SIG-M5 (cell line): ENCODE measurements at places on chromosomes 3 and 15.

- no peak for DNase-seq
Measured at GRCh38 chr3:36542186-36542585, 161.9 kb downstream of the STAC start.

- no peak for DNase-seq
Measured at GRCh38 chr3:129942296-129942695, 32.2 kb upstream of the TRH start.

- no peak for DNase-seq
Measured at GRCh38 chr3:158936530-158937113, 134.8 kb downstream of the MFSD1 start.

GRCh38 chr3:31942446-31942845 is 38.6 kb downstream of the OSBPL10 start:
- no peak for DNase-seq

- DNase-seq: no peak
Measured at GRCh38 chr15:41789662-41790061, 15.4 kb downstream of the MAPKBP1 start.

- DNase-seq: no peak
Measured at GRCh38 chr3:194434503-194434902, 35.4 kb upstream of the GP5 start.

- no peak for DNase-seq
Measured at GRCh38 chr15:96102631-96103030, 227.9 kb upstream of the NR2F2 start.

DNA sequence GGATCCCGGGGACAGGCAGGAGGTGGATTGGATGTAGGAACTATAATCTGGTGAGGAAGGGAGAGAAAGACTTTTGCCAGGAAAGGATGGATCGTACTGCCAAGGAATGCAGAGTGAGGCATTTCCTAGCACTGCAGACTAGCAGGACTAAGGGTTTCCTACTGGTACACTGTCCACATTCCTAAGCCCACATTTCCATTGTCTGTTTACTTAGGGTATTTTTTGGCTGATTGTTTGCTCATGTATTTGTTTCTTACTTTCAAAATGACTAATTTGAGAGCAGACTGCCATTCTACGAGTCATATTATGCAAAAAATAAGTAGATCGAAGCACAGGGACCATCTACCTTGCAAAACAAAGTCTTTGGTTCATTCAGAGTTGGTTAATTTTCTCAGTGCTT is 1029.5 kb upstream of the NR2F2 start:
- DNase-seq: no peak

DNA sequence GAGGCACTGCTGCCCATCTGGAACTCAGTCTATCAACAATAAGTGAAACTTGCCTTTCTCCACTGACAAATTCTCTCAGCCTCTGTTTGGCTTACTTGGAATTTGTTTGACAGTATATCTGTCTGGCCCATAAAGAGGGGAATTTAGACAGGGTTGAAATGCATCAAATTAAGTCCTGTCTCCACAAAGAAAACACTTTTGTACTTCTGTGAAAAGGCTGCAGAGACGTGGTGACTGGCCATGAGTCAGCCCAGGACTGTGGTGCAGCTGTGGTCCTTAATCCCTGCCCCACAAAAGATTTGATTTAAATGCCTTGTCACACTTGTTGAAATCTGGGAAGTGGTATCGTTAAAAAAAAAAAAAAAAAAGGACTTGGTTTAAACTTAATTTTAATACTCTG is 47.5 kb downstream of the RYR3 start:
- no peak for DNase-seq

- DNase-seq: no peak
Measured at GRCh38 chr15:26767169-26767670, 5.6 kb downstream of the GABRB3 start.

DNA sequence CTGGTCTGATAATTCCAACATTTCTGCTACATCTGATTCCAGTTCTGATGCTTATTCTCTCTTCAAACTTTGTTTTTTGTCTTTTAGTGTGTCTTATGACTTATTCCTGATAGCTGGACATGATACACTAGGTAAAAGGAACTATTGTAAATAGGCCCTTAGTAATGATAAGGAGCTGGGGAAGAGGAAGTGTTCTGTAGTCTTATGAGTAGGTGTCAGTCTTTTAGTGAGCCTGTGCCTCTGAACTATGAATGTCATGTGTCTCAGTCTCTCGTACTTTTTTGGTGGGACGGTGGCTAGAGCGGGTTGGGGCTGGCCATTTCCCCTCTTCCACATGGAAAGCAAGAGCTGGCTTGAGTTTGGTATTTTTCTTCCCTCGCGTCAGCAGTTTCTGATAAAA is 41.2 kb downstream of the PCCB start:
- no peak for DNase-seq

DNA sequence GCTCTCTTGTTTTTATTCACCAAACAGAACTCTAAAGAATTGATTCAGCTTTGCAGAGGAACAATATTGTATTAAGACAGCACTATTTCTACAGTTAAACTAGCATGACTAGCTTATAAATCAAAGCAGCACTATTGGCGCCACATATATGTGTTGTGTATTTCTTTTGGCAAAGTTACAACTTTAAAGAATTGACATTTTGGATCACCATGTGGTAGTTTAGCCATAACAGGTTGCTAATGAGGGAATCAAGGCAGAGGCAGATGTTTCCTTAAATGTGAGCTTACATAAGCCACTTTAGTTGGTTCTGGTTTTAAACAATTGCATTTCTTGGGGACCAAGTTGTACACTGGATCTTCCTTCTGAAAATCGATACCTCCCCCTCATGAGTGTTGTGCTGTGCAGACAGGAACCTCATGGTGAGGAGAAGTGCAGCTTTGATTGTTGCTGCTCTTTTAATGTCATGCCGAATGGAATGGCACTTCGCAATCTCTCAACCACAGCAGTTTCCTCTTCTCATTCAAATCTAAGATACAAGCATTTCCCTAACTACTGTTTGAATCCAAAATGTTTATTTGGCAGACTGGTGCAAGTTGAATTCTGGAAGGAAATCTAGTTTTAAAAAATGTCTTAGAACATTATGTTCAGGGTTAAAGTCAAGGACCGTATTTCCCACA is 151.2 kb downstream of the MYRIP start:
- no peak for DNase-seq

DNA sequence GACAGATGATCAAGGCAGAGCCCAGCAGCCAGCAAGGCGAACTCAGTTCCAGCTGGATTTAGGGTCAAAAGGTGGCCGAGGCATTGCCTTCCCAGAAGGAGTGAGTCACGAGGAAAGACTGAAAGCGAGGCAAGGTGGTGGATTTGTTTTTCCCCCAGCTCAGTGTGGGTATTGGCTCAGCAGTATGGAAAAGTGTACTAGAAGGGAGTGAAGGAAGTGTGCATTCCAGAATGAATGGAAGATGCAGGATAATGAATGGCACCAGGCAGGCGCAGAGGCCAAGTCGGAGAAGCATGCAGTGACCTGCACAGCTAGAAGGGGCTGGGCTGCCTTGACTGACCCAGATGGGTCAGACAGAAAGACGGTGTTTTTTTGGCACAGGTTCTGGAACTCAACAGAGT is 46.3 kb downstream of the FOXP1 start:
- DNase-seq: no peak

GRCh38 chr3:30004481-30004880 is 601.9 kb upstream of the TGFBR2 start:
- DNase-seq: no peak

DNA sequence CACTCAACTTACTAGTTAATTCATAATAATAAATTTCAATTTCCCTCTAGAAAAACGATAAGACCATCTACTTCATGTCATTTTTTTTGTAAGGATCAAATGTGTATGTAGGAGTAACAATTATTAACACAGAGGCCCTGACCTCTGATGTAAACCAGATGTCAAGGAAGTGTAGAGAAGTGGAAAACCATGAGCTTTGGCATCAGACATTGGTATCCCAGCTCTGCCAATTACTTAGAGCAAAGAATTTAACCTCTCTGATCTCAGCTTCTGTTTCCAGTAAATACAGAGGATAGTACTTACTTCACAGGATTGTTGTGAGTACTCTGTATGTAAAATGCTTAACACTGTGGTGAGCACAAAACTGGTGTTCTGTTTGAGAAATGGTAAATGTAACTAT is 17.5 kb downstream of the AQR start:
- no peak for DNase-seq

DNA sequence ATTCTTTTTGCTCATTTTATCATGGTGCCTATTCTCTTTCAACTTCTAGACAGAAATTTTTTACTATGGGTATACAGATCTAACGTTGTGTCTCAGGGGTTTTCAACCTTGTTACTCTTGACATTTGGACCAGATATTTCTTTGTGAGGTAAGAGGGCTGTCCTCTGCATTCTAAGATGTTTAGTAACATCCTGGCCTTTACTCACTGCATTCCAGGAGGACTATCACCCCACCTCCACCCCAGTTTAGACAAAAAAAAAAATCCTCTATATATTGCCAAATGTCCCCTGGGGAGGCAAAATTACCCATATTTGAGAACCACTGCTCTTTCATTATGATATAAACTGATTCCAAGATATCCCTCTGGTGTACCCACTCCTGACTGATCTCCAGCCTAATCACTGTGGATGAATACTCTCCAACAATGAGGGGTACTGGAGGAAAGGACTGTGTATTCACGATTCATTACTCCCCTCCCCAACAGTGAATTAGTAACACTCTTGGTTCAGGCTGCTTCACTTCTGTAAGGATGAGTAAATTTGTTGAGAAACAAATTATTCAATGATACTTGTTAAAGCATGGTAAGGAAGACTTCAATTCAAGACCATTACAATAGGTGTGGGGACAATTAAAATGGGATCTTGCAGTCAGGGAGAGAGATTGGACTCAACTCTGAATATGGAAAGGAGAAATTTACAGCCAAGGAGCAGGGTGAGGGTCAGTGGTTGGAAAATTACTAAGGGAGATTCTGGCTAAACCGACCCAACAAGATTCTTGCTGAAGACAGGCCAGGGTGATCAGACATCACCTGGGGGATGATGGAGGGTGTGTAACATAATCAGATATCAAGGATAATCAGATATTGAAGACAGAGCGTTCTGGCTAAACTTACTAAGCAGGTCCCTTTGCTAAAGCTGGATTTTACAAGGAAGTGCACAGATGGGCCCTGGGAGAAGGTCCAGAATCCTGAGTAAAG is 123.8 kb upstream of the DAZL start:
- DNase-seq: no peak

- no peak for DNase-seq
Measured at GRCh38 chr3:184380627-184381260, 890 bp downstream of the CHRD start.

- DNase-seq: no peak
Measured at GRCh38 chr3:123013876-123014275, 13.7 kb downstream of the SEMA5B start.

- DNase-seq: no peak
Measured at GRCh38 chr3:13074006-13074375, 762 bp upstream of the IQSEC1 start.

- no peak for DNase-seq
Measured at GRCh38 chr15:90647326-90647725, 69.8 kb upstream of the BLM start.

GRCh38 chr3:102038477-102039142 is 189.3 kb downstream of the NFKBIZ start:
- peak; percentile 5 for DNase-seq

GRCh38 chr3:52136513-52136912 is 17.7 kb downstream of the POC1A start:
- no peak for DNase-seq

- DNase-seq: no peak
Measured at GRCh38 chr3:50146316-50146901, 8.7 kb upstream of the SEMA3F start.

- no peak for DNase-seq
Measured at GRCh38 chr3:16893618-16894200, 9.0 kb downstream of the PLCL2 start.

- DNase-seq: no peak
Measured at GRCh38 chr3:56012721-56013120, 455.5 kb downstream of the ERC2 start.

DNA sequence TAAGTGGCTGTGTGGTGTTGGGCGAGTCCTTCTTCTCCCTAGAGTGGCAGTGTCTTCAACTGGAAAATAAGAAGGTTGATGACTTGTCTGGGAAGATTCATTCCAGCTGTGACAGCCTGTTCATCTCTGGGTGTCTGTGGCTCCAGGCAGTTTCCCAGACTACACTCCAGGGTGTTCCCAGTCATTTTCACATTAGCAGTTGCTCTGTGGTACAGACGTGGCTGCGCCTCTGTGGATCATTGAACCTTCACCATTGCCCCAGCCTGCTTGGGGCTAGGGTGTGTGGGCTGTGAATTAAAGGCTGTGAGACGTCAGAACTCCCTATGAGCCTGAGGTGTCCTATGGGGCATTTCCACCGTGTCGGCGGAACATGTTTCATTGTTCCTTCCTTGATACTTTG is 239.6 kb upstream of the NR2E3 start:
- DNase-seq: no peak

- DNase-seq: no peak
Measured at GRCh38 chr3:127747066-127747465, 74.3 kb downstream of the ABTB1 start.

DNA sequence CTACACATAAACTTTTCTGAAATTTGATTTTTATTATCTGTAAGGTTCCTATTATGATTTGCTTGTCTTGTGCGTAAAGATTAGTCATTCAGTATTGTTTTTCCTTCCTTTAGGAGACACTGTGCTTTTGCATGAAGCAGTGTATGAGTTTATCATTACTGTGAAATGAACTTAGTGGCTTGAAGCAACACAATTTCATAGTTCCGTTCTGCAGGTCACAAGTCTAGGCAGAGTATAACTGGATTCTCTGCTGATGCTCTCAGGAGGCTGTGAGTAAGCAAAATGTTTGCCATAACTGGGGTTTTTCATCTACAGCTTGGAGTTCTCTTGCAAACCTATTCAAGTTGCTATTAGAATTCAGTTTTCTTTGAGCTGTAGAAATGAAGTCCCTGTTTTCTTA is 1136.1 kb downstream of the OTOL1 start:
- no peak for DNase-seq

- no peak for DNase-seq
Measured at GRCh38 chr3:156834962-156835535, 8.9 kb downstream of the LEKR1 start.

GRCh38 chr3:194460566-194460965 is 26.2 kb downstream of the ATP13A3 start:
- no peak for DNase-seq

- no peak for DNase-seq
Measured at GRCh38 chr3:178785961-178786360, 249.7 kb downstream of the KCNMB2 start.

- DNase-seq: no peak
Measured at GRCh38 chr3:195522254-195523023, 20.7 kb downstream of the PPP1R2 start.

GRCh38 chr3:112303764-112304325 is 9.8 kb upstream of the SLC9C1 start:
- no peak for DNase-seq

GRCh38 chr3:69739204-69740102 is at the start of gene MITF:
Gene MITF (plus strand): TSS chr3:69739464. CDS start chr3:69739598, 134 bp downstream.
- DNase-seq: peak; percentile 29

DNA sequence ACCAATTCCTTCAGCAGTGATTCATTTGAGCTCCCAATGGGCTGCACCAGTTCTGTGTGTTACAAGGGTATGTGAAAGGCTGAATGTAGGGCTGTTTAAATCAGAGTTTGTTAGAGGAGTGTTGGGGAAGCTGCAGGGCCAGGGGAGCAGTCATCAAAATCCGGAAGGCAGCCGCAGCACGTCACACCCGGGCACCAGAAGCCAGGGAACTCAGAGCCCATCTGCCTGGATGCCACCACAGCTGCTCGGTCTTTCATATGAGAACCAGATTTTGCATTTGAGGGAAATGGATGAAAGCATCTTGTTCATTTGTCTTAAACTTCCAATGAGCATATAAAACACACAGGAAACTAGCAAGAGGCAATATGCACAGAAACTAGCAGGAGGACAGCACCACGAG is 24.2 kb upstream of the NEO1 start:
- DNase-seq: no peak
